BJ (cell line): ENCODE measurements at places on chromosomes 12 and 14. TPM values are rescaled to one million over a fixed set of nuclear protein-coding genes. Genes with fewer than 3 reads are reported as not detected.

FAM90A1 gene
- polyA plus RNA-seq, result 0.20 and 0.22 TPM in 2 replicates

OR11H6 gene
- polyA plus RNA-seq, result not detected in 2 replicates

PLEK2 gene
- 2.2 and 3.1 TPM in 2 replicates for polyA plus RNA-seq

KLRC2 gene
- not detected in 2 replicates for polyA plus RNA-seq

LAG3 gene
- 0.28 and 0.50 TPM in 2 replicates for polyA plus RNA-seq

ANKS1B gene
- polyA plus RNA-seq, result 0.27 TPM in 2 replicates

RFX4 gene
- polyA plus RNA-seq, result not detected in 2 replicates

MEG3 gene
- 191 and 234 TPM in 2 replicates for polyA plus RNA-seq

TAS2R10 gene
- 0.07 and 0.17 TPM in 2 replicates for polyA plus RNA-seq
